Activated CD4-positive, alpha-beta T cell treated with anti-CD3 and anti-CD28 coated beads, Interleukin-2, amount 50 U/mL, for 48 hours (primary cell): ENCODE measurements at places on chromosomes 1 and 21.

DNA sequence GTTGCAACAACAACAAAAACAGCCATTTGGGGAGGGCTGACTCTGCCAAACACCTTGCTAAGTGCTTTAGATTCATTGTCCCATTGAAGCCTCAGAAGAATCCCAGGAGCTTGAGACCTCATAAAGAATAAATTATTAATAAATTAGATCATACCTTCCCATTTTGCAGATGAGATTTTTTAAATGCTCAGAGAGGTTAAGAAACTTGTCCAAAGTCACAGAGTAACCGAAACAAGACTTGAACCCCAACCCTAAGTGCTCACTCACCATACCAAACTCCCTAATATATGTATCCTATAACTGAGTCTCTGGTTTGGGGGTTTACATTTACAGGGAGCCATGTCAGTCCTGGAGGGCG, 3.6 kb downstream of the CRYBG2 start:
- no peak for DNase-seq

- no peak for DNase-seq
Observed at GRCh38 chr1:36693161-36693525, 210.4 kb upstream of the CSF3R start.

DNA sequence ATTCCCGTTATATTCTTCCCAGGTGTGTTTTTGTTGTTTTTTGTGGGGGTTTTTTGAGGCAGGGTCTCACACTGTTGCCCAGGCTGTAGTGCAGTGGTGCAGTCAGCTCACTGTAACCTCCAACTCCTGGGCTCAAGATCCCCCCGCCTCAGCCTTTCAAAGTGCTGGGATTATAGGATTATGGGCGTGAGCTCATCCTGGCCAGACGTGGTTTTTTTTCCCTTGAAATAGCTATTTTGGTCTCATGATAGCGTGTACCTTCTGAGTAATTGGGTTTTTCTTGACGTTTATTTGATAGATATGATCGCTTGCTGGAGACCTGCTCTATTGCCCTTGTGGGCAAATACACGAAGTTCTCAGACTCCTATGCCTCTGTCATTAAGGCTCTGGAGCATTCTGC, 17.6 kb downstream of the CTPS1 start:
- no peak for DNase-seq

DNA sequence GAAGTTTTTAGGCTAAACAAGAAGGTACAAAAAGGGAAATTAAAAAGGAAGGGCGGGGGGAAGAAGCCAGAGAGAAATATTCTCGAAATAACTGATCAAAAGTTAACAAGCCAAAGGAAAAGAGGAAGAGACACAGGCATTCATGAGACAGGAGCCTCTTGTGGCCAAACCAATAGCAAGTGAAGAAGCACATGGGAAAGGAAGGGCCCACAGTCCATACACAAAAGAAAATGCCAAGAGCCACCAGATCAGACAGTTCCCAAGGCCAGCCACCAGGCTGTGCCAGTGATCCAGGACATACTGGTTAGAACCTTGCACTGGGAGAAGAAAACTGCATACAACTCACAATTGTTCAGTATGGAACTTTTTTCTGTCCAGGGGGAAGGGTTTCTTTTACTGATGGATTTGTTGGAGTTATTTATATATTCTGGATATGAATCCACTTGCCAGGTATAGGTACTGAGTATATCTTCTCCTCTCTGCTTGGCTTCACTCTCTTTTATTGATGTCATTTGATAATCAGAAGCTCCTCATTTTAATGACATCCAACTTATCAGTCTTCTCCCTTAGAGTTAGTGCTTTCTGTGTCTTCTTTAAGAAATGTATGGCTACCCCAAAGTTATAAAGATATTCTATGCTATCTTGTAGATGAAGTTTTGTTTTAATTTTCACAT, 76.8 kb downstream of the CD46 start:
- DNase-seq, result peak; percentile 61

DNA sequence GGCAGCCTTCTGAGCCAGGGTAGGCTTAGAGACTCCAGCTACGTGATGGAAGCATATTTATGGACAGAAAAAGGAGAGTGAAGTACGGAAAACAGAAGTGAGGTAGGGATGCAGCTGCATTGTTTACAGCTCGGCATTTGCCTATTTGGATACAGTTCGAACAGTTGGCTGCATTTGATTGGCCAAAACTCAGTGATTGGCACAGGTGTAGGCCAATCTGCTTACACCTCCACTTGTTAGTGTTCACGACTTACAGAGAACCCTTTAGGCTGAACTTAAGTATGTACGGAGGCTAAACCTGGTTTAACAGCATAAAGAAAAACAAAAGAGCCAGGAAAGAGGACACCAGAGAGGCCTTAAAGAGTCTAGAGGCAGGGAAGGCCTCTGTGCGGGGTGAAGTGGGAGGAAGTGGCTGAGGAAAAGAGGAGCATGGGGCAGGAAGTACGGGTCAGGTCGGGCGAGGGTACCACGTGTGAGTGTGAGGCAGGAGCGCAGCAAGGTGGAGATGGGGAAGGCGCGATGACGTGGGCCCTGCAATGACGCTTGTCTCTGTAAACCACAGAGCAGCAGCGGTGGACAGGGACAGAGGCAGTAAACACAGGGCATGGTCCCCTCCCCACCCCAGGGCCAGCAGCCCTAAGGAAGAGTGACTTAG, 32.0 kb downstream of the RSPH1 start:
- peak; percentile 76 for DNase-seq

DNA sequence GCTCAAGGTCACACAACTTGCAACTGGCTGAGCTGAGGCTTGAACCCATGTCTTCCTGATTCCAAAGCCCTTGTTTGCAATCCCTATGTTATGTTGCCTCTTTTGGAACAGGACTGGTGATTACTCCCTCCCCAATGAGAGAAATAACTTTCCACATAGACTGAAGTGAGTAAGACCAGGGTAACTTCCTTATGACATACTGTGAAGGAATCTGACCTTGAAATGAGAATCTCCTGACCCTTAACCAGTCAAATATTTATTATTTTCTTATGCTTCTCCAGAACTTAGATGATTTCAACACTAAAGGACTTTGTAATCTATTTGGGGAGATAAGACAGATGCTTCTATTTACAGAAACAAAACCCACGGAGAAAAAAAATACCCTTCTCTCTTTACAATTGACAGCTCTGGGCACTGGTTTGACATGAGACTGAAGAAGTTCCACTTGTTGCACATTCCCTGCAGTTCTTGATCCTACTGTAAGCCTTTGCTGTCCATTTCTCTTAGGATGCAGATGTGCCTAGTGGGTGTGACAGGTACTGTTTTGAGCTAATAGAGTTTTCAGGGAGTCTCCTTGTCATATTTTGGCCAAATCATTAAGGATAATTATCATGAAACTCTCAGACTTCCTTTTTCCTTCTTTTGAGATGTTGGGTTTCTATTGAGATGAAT, 3.9 kb upstream of the RPTN start:
- no peak for DNase-seq

DNA sequence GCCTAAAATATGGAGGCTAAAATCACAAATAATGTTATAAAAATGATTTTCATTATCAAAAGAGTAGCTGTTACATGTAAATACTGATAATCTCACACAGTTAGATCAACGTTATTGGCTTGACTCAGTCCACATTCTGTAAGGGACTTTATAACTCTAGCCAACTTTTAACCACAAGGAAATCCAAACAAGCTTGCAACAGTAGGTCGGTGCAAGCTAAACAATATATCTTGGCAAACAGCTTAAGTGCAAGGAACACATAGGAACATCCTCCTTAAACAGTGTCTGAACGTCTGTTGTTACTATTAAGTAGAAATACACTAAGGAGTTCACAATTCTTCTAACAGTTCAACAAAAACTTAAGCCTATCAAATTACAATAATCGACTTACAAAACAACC, 126.7 kb downstream of the EIF4G3 start:
- no peak for DNase-seq
